ENCODE measurements at places on chromosomes 5 and 9.

DNA sequence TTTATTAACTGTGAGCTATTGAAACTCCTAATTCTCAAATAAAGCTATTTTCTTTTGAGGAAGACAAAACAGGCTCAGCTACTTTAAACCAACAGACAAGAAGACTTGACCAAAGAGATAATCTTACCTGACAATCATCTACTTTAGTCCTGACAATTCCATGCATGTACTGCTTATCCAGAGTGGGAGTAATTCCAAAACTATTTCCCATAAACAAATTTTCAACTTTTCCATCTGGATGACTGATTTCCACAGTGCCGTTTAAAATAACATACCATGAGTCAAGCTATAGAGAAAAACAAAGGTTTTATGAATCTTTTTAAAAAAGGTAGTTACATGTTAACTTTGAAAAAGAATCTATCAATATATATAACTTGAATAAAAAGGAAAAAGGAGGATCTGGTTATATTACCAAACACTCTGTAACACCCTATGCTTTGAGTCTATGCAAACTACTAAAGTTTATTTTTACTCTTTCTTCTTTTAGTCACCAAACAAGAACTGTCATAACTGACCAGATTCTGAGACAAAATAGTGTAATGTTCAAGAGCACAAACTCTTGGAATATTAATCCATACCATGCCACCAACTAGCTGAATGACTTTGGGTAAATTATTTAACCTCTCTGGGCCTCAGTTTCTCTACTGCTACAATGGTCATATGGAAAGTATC, 129.7 kb downstream of the RAPGEF6 start:
- DNase-seq: no peak

- DNase-seq: no peak
These were observed 7.0 kb downstream of the SPDL1 start for GRCh38 chr5:169590602-169591001.

- no peak for DNase-seq
These were observed 57.3 kb upstream of the FNIP1 start for GRCh38 chr5:131854134-131854533.

DNA sequence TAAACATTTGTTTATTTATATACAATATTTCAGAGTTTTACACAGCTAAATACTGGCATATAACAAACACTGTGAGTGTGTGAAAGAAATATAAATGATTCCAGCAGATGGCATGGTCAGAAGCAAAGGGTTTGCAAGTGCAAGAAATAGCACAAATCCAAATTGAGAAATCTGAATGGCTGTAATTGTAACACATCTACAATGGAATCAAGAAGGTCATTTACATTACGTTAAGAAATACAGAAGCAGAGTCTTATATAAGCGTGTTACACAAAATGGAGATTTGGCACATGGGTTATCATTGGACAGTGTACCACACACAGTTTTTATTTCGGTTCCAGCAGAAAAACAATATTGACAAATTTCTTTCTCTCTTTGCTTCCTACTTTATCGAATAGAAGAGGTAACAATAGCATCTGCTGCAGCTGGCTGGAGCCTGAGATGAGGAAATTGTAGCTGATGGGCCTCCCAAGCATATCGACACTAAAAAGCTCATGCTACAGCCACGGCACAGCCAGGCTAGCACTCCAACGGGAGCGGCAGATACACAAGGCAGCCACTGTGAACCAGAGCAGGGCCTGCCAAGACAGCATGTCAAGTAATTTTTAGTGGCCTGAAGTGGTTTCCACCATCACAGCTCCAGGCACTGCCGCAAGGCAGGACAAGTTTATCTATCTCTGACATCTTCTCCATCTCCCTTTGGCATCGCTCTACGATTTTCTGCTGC, 564.6 kb upstream of the DMAC1 start:
- DNase-seq: no peak

DNA sequence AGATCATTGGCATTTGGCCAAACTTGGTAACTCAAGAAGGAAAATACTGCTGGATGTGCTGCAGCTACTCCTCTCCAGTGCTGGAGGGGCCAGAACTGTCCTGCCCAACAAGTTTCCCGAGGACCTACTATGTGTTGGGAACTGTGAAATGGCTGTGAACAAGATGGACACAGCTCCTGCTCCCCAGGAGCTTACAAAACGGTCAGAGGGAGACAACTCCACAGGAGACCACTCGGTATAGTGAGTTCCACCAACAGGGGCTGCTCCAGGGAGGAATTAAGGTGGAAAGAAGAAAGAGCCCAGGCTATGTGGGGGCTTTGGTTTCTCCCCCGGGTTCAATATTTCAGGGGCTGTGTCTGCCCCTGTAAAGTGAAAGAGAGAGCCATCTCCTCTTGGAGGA, 78.8 kb downstream of the GNA14 start:
- DNase-seq: no peak

DNA sequence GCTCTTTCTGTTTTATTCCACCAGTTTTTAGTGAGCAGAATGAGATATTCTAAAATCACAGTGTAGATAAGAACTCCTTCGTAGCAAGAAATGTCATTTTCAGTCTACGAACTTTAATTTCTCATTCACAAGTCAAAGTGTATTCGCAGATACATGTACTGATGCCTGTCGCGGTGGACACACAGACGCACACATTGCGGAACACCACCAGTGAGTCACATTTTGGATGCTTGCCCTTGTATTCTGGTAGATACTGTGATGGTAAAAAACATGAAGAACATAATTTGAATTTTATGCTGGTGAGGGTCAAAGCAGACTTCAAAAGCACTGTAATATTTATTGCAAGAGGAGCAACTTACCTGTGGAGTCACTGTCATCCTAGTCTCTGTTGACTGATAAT, 4.7 kb upstream of the C9orf57 start:
- no peak for DNase-seq

DNA sequence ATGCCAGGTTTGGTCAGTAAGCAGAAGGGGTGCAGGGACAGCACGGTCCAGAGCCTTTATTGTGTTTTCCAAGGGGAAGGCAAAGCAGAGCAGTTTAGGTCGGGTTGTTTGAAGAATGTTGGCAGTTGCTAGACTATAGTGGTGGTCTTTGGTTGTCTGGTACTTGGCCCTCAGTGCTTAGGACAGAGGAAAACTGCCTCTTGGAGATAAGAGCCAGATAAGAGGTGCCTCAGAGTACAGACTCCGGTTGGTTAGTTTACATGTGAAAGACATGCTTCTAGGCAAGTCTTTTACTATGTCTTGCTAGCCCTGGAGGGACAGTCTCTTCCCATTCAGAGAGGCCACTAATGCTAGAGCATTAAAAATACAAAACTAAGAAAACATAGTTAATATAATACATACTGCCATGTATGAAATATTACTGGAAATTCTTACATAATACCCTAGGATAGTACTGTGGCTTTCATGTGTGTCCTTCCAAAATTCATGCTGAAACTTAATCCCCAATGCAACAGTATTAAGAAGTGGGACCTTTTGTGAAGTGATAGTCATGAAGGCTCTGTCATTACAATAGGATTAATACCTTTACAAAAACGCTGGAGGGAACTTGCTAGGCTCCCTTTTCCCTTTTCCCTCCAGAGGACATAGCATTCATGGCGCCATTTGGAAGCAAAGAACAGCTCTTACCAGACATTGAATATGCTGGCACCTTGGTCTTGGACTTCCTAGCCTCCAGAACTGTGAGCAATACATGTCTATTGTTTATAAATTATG, 280.4 kb downstream of the TMEM167A start:
- DNase-seq: no peak

- no peak for DNase-seq
These were observed 6.0 kb upstream of the LMX1B start for GRCh38 chr9:126607731-126608130.

DNA sequence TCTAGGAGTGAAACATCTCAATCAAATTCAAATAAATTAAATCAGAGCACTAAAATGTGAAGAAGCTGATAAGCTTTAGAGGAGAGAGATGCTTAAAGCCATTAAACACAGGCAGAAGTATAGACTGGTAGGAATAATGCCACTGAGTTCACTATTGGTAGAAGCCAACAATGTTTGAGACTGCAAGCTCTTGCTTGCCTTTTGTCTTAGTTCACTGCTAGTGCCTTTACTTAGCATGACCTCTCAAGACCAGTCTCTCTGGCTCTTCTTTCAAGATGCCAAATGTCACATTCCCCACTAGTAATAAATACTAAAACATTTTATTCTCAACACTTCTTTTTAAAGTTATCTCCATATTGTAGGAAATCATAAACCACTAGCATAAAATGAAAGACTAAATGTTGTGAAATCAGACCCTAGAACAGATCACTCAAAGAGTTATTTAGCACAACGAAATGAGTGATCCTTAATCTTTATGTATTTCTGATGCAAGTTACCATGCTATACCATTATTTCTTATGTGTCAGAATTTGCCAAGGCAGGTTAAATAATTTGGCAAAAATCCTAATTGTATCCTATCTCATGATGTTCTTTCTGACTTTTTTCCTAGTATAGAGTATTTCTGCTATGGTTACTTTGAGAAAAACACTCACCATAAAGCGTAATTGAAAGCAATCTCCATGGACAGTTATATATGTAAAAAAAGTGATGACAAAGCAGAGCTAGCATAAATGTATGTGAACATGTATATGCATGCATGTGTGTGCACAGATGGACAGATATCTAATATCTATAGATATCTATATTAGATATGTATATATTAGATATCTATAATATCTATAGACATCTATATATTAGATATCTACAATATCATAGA, 57.5 kb downstream of the PJA2 start:
- no peak for DNase-seq

DNA sequence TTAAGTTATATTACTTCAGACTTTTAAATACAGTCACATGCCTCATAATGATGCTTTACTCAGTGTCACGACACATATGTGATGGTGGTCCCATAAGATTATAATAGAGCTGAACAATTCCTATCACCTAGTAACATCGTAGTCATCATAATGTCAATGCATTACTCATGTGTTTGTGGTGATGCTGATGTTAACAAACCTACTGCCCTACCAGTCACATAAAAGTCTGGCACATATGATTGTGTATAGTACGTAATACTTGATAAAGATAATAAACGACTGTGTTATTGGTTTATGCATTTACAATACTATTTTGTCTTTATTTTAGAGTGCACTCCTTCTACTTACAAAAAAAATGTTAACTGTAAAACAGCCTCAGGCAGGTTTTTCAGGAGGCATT, 103.7 kb downstream of the PAM start:
- DNase-seq: no peak

DNA sequence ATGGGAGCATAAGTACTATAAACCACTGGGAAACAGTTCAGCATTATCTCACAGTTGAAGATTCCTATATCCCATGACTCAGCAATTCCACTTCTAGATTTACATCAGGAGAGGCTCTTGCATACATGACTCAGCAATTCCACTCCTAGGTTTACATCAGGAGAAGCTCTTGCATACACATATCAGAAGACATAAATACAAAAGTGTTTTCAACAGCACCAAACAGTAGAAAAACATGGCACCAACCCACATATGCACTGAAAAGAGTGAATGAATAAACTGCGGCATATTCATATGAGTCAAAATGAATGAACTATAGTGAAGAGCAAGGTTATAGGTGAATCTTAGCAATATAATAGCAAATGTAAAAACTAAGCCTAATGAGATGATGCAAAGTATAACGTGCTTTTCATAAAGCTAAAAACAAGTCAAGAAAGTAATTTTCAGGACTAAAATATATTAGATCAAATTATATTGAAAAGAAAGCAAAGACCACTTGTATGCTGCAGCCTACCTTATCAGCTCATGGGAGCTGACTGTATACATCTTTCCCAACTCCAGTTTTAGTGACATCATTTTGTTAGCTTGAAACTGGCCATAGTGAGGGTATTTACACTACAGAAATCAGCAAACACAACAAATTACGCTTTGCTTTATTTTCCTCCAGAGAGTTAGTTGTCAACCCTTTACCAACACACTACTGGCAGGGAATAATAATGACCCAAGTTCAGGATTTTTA, 95.8 kb downstream of the ANKRD18B start:
- no peak for DNase-seq

- DNase-seq: no peak
These were observed 699.0 kb upstream of the ARRDC3 start for GRCh38 chr5:92081958-92082712.

- DNase-seq: no peak
These were observed 354.5 kb upstream of the ZNF608 start for GRCh38 chr5:125100951-125101350.

DNA sequence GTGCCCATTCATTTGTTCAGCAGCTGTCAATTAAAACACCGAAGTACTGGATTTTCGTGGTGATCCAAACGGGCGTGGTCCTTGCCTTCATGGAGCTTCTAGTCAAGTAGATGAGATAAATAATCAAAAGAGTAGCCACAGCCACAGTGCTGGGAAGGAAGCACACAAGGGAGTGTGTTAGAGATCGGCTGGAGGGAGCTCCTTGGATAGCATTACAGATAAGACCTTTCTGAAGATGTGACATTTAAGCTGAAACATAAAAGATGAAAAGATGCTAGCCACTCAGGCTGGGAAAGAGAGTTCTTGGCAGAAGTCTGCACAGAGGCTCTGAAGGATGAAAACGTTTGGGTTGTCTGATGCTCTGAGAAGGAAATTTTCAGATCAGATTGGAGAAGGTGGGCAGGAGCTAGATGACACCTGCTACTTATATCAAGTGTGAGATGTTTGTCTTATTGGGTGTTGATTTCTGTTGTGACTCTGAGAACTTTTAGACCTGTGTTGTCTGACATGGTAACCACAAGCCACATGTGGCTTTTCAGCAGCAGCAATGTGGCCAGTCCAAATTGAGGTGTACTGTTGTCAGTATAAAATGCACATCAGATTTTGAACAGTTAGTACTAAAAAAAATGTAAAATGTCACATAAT, 123.9 kb downstream of the TLE4 start:
- no peak for DNase-seq

GRCh38 chr5:1998348-1998669, 115.6 kb upstream of the IRX4 start:
- no peak for DNase-seq

GRCh38 chr5:106545325-106545724, 1125.4 kb downstream of the EFNA5 start:
- DNase-seq: no peak

- no peak for DNase-seq
These were observed 1905.1 kb downstream of the MAT2B start for GRCh38 chr5:165410476-165410875.

DNA sequence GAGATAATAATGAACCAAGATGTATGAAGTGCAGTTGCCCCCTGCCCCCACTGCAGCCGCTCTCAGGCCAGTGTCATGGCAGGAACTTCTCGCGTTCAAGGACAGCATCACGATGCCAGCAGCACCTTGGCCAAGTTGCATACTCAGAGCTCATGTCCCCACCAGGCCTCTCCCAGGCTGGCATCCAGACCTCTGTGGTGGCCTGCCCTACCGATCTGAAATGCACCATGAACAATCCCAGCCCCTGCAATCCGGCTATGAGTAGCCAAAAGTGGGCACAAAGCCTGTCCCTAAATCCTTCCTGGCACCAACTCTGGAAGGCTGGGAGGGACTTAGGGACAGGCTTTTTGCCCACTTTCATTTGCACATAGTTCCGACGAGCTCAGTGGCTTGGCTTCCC, 140.9 kb downstream of the PAX5 start:
- no peak for DNase-seq

- DNase-seq: no peak
These were observed 585.2 kb downstream of the EFNA5 start for GRCh38 chr5:107085572-107085971.

- DNase-seq: no peak
These were observed 16.0 kb upstream of the PHF19 start for GRCh38 chr9:120892748-120893610.

GRCh38 chr5:158463938-158464337, 605.0 kb upstream of the CLINT1 start:
- peak; percentile 20 for DNase-seq

- no peak for DNase-seq
These were observed 820.8 kb upstream of the EDIL3 start for GRCh38 chr5:85205430-85205829.
